Activated T-cell treated with anti-CD3 and anti-CD28 coated beads for 48 hours (primary cell): ENCODE measurements at places on chromosomes 6 and 20.
A peak's percentile ranks its signal among the peaks of the same experiment; 100 is the strongest.

GRCh38 chr6:75481936-75482593 lies 11.5 kb downstream of the FILIP1 start:
- DNase-seq, result no peak

DNA sequence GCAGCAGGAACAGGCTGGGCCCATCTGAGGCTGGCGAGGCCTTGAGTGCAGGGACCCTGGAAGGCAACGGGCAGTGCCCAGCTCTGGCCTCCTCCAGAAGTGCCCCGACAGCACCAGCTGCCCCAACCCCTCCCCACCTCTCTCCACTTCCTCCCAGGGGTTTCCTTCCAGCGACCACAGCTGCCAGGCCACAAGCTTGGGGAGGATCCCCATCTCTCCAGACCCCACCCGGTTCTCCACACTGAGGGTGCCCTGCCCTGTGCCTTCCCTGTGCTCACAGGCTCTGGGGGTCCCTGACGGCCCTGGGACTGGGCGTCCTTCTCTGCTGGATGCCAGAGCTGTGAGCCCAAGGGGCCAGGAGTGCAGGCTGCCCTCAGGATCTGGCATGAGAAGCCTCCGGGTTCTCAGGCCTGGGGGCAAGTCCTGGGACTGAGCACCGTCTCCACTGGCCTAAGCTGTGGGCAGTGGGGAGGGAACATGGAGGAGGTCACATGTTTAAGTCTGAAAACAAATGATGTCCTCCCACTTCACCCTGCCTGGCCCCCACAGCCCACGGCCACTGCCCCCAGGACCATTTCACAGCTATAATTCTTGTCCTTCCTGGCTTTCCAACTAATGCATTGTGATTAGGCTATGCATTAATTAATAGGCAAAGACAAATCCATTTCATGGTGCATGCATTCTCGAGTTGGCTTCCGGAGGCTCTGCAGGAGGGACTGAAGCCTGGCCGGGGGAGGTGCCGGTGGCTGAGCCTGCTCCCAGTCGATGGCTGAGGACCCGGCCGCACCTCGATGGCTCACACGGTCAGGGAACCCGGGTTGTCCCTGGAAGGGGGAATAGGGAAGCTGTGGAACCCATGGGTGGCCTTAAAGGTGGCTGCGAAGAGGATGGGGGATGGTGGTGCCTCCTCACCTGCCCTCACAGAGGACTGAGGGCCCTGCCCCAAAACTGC lies 24.4 kb downstream of the BHLHE23 start:
- no peak for DNase-seq

GRCh38 chr20:54108326-54108642 lies 37.9 kb upstream of the BCAS1 start:
- no peak for DNase-seq

- DNase-seq, result no peak
These were observed 25.1 kb upstream of the CCR6 start for GRCh38 chr6:167097770-167098169.

DNA sequence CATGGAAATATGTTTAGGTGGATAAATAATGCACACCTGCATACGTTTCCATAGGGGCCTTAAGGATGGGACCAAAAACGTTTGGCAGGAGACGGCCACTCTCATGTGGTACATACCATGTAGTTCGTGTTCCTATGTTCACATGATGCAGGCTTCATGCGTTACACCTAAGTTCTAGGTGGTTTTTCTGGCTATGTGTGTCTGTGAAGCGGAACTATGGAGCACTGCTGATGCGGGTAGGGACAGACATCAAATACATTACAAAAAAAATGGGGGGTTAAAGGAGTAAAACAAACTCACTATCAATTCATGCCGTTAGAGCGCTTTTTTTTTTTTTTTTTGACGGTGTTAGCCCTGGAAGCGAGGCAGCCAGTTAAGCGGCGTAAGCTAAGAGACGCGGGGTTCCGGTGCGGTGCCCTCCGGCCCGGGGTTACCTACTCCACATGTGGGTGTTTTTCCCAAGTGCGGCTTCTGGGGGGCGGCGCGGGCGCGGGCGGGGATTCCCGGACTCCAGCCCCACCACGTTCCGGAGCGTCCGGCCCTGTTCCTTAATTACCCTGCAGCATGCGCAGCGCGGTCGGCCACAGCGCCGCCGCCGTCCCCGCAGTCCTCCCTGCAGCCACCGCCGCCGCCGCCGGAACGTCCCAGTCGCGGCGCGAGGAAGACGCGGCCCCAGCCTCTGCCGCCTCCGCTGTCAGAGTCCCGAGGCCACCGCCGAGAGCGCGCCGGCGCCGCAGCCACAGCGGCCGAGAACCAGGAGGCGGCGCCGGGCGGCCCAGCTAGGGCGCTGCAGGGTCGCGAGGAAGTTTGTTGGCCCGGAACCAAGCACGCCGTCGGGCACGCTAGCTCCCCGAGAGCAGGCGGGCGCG lies 648 bp downstream of the COL19A1 start:
- DNase-seq, result peak; percentile 57

DNA sequence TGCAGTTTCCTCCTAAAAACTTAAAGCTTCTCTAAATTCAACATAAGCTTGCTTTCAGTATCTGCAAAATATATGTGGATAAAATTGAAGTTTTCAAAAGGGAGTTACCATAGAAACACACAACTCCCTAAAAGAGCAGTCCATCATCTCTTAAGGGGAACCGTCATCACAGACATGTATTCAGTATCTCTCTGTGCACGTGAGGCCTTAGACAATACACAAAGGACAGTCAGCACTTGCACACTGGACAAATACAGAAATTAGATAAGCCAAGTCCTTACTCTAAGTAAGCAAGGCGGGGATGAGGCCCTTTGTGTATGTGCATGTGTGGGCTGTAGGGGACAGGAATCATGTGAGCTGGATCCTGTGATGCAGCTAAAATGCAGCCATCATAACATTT lies 136.6 kb downstream of the BACH2 start:
- no peak for DNase-seq

- no peak for DNase-seq
These were observed 106.3 kb downstream of the RNF144B start for GRCh38 chr6:18493382-18493891.

- DNase-seq, result no peak
These were observed 5.5 kb upstream of the CDSN start for GRCh38 chr6:31125586-31126363.
